ENCODE measurements at places on chromosomes 4 and X.

- no peak for DNase-seq
Observed at GRCh38 chrX:74500555-74500954, 79.3 kb downstream of the SLC16A2 start.

GRCh38 chr4:103193457-103193856 is 4.7 kb downstream of the CENPE start:
- no peak for DNase-seq

DNA sequence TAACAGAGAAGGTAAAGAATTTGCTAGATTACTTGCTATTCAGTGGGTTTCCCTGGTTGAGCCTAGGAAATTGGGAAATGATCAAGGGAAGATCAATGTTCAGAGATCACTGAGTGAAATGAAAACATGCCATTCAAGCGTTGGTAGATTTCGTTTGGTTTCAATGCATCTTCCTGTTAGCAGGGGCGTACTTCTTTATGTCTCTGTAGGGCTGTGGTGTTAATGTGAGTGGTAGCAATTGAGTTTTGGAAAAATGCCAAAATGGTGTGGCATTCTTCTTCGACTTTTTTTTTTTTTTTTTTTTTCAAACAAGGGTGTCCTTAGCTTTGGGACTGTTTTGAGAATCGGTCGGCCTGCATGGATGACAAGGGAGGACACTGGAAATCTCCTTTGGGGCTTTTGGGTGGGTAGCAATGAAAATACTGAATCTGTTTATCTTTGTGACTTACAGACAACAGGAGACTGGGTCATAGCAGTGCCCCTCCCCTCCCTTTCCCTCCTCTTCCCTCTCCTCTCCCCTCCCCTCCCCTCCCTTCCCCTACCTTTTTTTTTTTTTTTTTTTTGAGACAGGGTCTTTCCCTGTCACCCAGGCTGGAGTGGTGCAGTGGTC is 50.4 kb downstream of the SPRY1 start:
- DNase-seq: no peak

- no peak for DNase-seq
Observed at GRCh38 chr4:124025428-124025827, 628.8 kb downstream of the SPRY1 start.

DNA sequence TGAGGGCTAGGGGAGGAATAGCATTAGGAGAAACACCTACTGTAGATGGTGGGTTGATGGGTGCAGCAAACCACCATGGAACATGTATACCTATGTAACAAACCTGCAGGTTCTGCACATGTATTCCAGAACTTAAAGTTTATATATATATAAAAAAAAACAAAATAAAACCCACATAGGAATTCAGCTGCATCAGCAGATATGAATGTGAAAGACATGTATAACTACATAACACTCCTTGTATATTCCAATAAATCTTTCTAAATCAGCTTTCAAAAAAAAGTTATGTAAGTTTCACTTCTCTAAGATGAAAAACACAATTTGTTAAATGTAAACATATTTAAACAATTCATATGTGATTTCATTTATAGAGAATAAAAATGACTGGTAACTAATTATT is 6.0 kb downstream of the GC start:
- no peak for DNase-seq

DNA sequence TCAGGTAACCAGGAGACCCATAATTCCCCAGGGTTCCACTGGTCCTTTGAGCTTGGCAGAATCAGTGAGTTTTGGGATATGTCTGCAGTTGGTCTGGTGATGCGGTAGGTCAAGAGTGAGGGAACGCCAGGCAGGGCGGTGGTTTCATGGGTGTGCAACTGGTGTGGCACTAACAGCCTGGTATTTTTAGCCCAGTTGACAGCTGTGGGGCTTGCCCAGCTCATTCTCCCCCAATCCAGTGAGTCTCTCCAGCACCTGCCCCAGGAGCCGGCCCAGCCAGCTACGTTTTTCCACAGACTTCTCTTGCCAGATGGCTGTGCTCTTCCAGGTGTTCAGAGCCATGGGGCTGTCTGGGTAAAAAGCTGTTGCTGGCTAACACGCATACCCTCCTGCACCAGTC is 1019.9 kb downstream of the CCSER1 start:
- no peak for DNase-seq

DNA sequence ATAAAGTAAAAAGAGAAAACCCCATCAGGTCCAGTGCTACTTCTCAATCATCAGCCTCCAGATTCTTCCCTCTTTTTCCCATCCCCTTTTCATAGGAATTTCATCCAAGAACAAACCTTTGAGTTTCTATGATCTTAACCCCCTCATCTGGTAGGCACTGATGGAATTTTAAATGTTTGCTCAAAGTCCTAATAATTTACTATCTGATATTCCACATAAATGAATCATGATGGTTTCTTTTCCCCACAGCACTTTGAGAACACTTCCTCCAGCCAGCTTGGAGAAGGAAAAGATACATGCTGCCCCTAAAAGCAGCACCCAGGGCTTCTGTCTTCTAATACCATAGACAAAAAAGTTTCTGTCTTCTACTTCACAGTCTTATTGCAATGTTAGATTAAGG is 19.4 kb upstream of the KLHL8 start:
- DNase-seq: no peak

DNA sequence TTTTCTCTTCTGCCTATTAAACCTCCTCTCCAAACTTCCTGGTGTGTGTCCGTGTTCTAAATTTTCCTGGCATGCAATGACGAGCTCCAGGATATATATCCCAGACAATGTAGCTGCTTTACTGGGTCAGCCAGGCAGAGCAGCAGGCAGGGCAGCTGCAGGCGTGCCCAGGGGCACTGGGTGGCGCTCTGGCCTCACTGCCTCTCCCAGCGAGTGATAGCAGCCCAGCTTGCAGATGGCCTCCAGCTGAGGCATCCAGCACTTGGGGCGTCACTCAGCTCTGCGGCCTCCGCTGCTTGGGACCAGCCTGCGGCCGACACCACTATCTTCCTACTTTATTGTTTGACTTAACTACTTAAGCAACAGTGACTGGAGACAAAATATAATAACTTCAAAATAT is 23.0 kb upstream of the UBA6 start:
- no peak for DNase-seq

DNA sequence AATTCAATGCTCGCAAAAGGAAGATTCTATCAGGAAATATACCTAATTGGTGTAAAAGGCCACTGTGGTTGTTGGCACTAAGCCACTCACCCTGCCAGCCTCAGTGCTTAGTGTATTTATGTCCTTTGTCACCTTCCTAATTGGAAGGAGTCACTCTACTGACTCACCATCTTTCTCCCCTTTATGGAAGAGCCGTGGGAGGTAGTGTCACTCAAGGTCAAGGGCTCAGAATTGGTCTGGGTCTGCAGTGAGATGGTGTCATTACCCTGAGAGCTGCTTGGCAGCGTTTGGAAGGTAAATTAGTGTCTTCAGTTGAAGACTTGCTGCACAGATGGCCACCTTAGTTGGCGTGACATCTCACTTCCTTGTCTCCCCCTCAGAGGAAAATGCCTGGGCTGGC is 41.7 kb upstream of the CDKN2AIP start:
- DNase-seq: no peak

GRCh38 chr4:115126491-115126890 is 13.1 kb upstream of the NDST4 start:
- DNase-seq: no peak

DNA sequence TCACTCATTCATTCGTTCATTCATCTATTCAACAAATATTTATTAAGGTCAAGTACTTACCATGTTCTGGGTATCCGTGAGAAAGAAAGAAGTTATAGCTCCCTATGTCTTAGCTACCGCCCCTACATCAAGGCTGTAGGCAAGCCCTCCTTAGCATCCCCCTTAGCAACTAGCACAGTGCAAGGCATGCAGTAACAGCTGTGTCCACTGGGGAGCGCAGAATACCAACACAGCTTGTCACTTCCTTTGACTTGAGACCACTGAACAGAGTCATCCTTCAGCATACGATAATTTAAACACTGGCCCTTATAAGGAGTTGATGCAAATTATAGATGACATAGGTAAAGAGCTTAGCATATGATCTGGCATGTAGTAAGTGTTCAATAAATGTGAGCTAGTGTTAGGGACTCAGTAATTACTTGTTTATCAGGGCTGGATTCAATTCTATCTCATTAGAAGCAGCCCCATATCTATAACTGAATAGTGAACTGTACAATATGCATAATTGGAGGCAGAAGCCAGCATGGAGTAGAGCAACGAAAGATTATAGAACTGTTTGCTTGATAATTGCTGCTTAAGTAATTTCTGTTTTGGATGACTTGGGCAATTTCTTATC is 8.7 kb downstream of the KIAA1210 start:
- DNase-seq: peak; percentile 3

Data from CD14-positive monocyte (primary cell).